Activated CD4-positive, CD25-positive, alpha-beta regulatory T cell (primary cell): ENCODE measurements at places on chromosomes 1 and 21.

DNA sequence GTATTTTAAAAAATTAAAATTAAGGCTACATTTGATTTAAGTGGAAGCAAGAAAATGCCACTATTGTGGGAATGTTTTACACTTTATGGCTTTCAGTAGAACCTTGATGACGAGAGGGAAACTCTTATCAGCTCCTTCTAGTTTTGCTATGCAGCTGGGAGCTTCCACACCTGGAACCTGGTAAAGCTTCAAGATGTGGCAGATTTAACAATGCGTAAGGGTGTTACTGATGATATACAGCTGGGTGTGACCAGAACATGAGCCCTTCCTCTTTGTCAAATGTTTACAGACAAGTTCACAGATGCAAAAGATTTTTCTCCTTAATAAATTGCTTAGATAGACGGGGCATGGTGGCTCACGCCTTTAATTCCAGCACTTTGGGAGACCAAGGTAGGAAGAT is 20.3 kb downstream of the TTC13 start:
- DNase-seq = no peak

- no peak for DNase-seq
These were observed 122.7 kb downstream of the GABPA start for GRCh38 chr21:25857308-25858074.

DNA sequence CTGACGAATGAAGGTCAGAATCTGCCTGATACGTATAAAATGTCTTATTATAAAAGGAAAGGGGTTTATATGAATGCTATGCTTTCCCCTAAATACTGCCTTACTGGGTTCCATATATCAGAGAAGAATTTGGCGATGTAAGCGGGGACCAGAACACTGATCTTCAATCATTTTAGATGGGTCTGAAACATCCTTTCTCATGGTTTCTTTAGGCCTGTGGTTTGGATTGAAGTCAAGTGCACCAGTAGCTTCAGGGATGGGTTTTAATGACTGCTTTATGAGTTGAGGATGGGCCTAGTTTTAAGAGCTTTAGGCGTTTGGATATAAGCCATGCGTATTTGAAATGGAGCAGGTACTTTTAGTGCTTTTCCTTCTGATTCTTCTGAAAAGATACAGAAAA is 6.9 kb downstream of the FMN2 start:
- no peak for DNase-seq

GRCh38 chr1:28494737-28495136 is 11.1 kb upstream of the RCC1 start:
- no peak for DNase-seq

DNA sequence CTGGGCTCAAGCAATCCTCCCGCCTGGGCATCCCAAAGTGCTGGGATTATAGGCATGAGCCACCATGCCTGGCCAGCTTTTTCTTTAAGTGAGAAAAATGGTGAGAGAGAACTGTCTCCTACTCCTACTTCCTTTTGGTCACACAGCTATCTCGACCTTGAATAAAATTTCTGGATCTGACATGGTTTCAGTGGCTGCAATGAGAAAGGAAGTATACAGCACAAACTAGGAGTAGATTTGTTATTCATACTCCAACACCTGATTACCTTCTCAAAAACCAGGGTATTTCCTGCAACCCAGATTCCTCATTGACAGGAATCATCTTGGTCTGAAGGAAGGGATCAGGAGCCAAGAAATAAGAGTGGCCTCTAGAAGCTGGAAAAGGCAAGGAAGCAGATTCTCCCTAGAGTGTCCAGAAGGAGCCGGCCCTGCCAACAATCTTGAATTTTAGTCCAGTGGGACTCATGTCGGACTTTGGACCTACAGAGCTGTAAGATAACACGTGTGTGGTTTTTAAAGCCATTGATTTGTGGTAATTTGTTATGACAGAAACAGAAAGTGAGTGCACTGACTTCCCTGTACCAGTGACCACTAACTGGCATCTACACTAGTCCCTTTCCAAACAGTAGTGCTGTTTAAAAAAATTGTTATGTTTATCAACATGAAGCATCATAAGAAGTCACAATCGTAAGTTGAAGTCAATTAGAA is 516.6 kb downstream of the SMYD3 start:
- no peak for DNase-seq
